ENCODE measurements at places on chromosomes 13 and 19.

DNA sequence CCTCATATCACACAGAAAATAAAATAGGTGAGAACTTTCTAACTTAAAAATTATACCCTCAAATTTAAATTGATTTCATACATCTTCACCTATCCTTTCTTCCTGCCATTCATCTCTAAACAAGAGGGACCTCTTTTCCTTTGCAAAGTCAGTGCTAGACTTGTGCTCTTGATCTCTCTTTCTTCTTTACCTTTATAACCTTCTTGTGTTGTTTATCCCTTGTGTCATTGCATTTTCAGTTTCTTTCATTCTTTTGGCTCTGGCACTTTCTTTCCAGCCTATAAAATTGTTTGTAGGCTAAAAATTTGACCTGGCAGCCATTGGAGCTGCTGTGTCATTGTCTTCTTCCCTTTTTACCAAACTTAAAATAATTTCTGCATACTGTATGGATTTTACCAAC is 190.1 kb downstream of the GPC5 start:
- no peak for DNase-seq

- no peak for DNase-seq
These were observed 24.3 kb upstream of the SPACA7 start for GRCh38 chr13:112351825-112352224.

- peak; percentile 75 for DNase-seq
These were observed at the start of gene EFNB2 for GRCh38 chr13:106535552-106536243. Gene EFNB2 (minus strand): TSS chr13:106535662. CDS start chr13:106534964, 698 bp downstream.

GRCh38 chr13:44867825-44868224 is 121.4 kb downstream of the NUFIP1 start:
- no peak for DNase-seq

DNA sequence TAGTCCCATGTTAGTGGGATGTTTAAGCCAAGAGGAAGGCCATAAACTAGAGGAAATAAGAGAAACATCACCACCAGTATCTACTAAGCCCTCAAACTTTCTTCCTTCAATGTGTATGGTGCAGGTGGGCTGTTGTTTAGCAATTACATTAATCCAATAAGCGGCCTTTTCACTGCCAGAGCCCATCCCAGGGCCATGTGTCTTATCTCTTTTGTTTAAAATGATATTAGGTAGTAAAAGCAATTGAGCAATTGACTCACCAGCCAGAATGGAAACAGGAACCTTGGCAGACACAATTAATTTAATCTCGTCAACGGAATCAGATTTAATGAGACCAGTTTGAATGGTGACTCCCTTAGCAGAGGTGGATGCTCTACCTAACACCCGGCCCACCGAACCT is 1503.5 kb downstream of the UQCRFS1 start:
- DNase-seq: no peak

- no peak for DNase-seq
These were observed 181.9 kb downstream of the NDFIP2 start for GRCh38 chr13:79662882-79663281.

All from NCI-H187 treated with DMSO at 0.1 percent for 48 hours (cell line).